ENCODE measurements at places on chromosomes 7 and 10.

DNA sequence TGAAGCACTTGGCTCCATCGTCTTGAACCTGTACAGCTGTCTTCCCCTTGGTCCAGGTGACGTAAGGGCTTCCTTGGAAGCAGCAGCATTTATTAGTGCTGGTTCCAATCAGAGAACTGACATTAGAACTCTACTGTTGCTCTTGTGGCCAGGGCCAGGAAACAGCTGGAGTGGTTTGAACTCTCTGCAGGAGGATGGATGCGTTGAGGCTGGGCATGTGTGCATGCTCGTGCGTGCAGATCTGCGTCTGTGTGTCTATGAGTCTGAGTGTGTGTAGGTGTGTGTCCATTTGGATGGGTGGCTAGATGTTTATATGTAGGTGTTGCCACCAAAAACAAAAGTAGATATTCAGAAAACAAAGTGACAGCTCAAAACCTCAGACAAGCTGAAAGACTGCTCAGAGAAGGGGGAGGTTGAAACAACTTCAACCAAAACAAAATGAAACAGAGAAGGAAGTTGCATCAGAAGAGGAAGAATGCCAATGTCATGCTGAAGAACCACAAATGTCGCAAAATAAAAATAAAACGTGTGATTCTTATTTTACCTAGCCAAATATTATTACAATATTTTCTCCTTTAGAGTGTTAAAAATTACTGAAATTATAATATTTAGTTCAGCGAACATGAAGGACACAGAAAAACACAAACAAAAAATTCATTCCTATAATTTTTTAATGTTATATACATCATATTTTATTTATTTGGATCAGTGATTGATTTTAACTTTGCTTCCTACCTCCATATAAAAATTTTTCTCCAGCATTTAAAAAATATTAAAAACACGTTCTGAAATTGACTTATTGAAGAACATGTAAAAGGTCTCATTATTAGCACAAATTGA, 96.1 kb upstream of the MKLN1 start:
- peak; percentile 45 for DNase-seq

GRCh38 chr10:83764666-83765065, 374.6 kb upstream of the GHITM start:
- no peak for DNase-seq

DNA sequence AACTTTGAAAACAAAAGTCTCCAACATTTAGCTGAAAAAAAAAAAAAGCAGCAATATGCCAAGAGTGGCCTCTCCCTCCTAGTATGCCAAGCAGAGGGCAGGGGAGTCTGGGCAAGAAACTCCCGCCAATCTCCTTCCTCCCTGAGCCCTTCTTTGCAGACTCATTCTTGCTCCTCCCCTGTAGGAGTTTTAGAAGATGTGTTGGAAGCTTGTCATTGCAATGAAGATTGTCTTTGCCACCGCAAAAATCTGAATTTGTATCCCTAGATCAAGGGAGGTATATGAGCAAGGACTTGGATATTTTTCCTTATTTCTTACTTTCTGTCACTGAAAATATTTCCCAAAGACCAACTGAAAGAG, 2.6 kb upstream of the TNS3 start:
- DNase-seq, result peak; percentile 35

GRCh38 chr10:87861566-87861952, 1.8 kb downstream of the KLLN start:
- DNase-seq, result peak; percentile 33

GRCh38 chr10:51653025-51653424, 46.4 kb downstream of the CSTF2T start:
- DNase-seq, result no peak

DNA sequence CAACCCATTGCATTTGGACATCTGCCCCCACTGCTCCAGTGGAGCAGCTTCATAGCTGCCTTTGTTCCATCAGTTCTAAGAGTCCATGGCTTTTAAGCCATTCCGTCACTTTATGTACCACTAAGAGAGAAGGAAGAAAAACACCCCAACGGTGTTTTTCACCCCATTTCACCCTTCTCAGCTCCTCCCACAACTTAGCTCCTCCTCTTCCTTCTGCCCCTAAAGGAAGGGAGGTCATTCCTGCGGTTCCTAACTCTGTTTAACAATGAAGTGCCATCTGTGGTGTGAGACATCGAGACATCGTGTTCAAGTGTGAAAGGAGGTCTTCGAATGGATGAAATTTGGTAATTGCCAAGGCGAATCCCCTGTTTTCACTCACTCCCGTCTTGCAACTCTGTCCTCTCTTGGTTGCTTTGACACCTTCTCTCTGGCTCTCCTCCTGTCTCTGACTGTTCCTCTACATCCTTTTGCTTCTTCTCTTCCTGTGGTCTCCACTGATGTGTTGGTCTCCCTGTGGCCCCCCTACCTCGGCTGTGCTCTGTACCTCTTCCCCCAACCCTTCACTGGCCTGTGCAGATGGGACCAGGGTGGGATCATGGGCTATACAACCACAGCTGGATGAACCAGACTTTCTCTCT, 23.0 kb downstream of the SMKR1 start:
- no peak for DNase-seq

DNA sequence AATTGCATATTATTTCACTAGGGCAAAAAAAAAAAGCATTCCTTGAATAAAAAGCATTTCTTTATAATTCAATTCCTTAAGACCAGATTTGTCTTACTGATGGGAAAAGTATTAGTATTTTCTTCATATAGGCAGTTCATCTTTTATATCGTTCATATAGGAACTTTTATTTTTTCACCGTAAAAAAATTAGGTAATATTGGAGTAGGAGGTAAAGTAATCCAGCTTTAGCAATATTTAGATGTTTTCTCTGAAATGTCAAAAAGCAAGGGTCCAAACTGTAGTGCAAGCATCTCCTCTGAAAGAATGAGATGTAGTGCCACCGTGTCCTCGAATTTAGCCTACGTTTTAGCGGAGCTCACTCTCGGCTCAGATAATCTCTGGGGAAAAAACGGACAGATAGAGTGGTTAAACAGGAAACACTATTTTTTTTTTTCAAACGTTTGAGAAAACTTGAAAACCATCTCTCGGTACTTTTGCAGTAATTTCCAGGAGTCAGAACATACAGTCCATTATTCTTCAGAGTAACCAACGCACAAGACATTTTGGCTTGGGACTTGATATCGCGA, 5.5 kb upstream of the SPAG6 start:
- no peak for DNase-seq
